ENCODE measurements at places on chromosomes 1 and 21. TPM values are rescaled to one million over a fixed set of nuclear protein-coding genes. Genes with fewer than 3 reads are reported as not detected.
A peak's percentile ranks its signal among the peaks of the same experiment; 100 is the strongest.

Gene PAX7
- total RNA-seq, result not detected

Gene DENND2D
- 66.0 TPM for total RNA-seq

DNA sequence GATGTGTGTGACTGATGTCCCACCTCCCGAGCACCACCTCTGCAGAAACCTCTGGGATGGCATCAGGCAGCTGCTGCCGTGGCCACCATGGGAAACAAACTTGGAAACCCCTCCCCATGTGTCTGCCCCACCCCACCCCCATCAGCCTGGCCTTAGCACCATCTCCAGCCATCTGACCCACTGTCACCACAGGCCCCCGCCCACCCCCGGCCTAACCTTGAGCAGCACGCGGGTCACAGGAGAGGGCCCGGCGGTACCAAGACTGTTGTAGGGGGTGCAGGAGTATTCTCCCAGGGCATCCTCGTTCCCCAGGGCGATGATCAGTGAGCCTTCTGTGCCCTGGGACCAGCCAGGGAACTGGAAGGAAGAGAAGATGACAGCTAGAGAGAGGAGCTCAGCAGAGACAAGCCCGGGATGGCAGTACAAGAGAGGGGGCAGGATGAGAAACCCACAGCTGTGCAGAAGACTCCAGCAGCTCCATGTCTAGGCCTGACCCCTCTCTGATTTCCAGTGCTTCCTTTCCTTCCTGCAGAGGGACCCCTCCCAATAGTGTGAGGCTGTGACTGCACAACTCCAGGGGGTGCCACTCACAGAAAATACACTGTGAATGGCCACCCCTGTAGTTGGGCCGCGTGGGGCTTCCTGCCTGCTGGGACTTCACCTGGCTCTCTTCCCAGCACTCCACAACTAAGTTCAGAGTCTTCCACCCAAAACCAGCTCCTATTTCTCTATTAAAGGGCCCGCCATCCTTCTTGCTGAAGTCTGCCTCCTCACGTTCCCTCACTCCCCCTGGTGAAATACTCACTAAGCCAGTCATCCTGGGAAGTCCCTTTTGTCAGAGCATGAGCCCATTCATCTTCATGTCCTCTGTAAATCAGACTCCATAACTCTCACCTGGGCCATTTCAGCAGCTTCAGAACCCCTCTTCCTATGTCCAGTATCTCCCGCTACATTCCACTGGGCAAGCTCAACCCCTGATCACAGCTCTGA is 7.3 kb upstream of the TAGLN2 start:
- peak; percentile 68 for DNase-seq

GRCh38 chr1:109803901-109804331 is 40.2 kb upstream of the EPS8L3 start:
- DNase-seq, result peak; percentile 52

DNA sequence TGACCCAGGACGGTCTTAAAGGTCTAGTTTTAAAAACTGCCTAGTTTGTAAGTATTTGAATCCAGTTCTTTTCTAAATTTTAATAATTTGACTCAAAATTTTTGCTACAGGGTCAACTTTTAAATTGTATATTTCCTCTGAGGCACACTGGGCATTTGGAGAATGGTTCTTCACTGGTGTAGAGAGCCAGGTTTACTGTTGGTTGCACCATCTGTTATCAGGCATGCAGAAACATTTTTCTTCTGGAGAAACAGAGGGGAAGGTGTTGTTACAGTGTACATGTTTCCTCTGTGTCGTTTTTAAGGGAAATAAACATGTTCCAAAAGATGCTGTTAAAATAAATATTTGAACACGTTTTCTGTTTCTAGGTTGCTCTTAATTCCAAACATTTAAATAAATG is 39.0 kb upstream of the RWDD3 start:
- DNase-seq, result no peak

DNA sequence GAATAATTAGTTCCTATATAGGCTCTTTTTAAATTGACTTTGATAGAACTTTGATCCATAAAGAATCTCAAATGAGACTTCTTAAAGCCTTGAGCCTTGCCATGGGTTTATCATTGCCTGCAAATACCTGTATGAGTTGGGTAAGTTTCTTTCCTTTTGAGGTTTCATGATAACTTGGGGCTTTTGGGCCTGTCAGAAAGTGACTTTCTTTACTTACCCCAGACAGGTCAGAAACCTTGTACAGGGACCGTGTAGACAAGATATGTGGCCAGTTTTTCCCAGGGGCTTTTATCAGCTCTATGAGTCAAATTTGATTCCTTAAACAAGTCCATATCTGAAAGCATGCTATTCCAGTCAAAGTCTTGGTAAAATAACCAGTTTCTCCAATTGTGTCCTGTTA is 17.3 kb downstream of the KCTD3 start:
- DNase-seq, result no peak

DNA sequence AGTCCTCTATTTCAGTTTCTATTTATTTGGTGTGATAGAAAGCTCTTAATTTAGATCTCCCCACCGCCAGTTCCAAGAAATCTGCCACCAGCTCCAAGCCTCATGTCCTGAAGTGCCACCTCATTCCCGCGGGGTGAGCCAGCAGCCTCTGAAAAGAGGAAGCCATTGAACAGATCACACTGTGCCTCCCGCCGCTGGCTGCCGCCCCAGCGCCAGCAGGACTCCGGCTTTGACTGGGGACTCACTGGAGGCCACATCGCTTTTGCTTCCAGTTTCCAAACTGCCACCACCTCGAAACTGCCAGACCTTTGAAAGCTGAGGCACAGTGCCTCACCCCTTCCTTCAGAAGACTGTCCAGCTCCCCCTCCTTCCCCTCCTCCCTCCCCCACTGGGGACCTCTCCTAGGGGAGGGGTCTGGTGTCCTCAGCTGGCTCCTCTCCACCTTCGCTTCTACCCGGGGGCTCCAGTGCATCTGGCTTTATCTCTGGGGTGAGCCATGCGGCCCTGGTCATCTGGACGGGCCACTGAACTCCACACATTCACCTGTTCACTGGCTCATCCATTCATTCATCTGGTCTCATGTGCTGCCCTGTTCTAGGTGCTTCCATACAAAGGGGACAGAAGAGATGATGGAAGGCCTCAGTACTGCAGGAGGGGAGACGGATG is 58.9 kb downstream of the VPS26C start:
- peak; percentile 89 for DNase-seq

DNA sequence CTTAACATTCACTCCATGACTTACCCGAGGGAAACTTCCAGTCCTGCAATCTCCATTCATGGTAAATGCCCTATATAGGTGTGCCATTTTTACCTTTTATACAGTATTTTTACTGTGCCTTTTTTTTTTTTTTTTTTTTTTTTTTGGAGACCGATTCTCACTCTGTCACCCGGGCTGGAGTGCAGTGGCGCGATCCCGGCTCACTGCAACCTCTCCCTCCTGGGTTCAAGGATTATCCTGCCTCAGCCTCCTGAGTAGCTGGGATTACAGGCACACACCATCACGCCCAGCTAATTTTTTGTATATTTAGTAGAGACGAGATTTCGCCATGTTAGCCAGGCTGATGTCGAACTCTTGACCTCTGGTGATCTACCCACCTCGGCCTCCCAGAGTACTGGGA is 124.4 kb upstream of the PLPPR4 start:
- peak; percentile 51 for DNase-seq

GRCh38 chr21:15932726-15933125 is 202.9 kb downstream of the USP25 start:
- no peak for DNase-seq

- DNase-seq, result no peak
Observed at GRCh38 chr21:31426235-31426797, 82.3 kb upstream of the TIAM1 start.

DNA sequence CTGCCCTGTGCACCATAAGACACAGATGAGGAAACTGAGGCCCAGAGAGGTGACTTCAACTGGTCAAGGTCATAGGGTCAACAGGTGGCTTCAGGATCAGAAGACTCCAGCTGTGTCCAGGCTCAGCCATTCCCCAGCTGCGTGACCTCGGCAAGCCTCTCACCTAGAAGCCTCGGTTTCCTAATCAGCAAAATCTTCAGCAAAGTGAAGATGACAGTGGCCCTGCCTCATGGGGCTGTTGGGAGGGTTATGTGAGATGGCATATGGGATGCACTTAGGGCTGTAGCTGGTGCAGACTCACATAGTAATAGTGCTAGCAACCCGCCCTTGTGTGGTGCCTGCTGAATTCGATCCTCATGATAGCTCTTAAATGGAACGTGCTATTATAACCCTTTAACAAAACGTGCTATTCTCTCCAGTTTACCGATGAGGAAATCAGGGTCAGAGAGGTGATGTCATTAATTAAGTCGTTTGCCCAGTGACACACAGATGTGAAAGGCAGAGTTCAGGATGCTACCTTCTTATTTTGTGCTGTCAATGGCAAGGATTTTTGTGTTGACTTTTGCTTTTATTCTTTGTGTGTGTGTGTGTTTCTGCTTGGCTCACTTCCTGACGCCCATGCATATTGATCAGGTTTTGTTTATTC is 472.9 kb downstream of the MATN1 start:
- DNase-seq, result no peak

GRCh38 chr21:25572861-25573310 is 34.4 kb downstream of the MRPL39 start:
- DNase-seq, result no peak

- DNase-seq, result no peak
Observed at GRCh38 chr1:208479435-208479834, 235.3 kb upstream of the PLXNA2 start.

DNA sequence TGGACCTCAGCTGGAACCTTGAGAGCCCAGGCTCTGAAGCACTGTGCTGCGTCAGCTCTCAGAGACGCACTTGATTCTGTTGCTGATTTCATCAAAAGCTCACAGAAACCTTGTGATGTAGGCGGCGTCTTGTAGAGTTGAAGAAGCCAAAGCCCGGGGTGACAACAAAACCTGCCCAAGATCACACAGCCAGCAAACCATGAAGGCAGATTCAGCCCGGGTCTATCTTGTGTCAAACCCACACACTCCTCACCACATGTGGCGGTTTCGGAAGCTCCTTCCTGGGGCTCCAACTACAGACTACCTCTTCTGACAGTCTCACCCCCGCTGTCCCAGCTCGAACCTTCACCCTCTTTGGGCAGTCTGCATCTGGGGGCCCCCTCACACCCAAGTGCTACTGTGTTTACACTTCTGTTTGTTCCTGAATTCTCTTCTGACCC is 50.4 kb downstream of the TENT5C start:
- peak; percentile 55 for DNase-seq
